ENCODE measurements at places on chromosomes 3 and 15. TPM values are rescaled to one million over a fixed set of nuclear protein-coding genes. Genes with fewer than 3 reads are reported as not detected.

TNK2 gene
- 19.6 TPM for total RNA-seq

SLC24A5 gene
- not detected for total RNA-seq

ATP8B4 gene
- total RNA-seq: not detected

RASGRF1 gene
- total RNA-seq: under 0.01 TPM

CADM2 gene
- not detected for total RNA-seq

PARP15 gene
- 4.3 TPM for total RNA-seq
